NCI-H446 (cell line): ENCODE measurements at places on chromosomes 4 and X.
A peak's percentile ranks its signal among the peaks of the same experiment; 100 is the strongest.

DNA sequence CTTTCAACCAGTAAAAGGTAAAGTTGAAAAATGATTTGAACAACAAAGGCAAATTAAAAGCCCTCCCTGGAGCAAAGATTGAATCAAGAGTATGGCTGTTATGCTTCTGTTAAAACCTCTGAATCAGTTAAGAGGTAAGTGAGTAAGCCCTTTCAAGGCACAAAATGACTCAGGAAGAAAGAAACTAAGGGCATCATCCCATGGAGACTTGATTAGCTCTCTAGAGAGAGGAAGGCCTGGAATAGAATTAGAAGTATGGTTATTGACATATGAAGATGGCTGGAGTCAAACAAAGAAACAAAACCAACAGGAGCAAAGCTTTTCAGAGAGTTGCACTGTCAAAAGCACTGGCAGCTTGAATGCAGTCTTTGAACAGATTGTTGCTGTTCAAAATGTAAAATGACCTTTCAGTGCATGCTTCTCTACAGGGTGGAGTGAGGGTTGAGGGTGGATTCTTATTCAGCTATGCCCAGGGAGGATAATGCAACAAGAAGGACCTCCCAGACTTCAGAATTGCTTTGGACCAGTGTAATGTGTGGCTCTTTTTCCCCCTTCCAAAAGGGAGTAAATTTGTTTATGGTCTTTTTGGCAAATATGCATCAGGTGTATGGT is 365.5 kb downstream of the GBA3 start:
- no peak for DNase-seq

GRCh38 chr4:175470131-175470530 is 341.9 kb downstream of the GPM6A start:
- no peak for DNase-seq

DNA sequence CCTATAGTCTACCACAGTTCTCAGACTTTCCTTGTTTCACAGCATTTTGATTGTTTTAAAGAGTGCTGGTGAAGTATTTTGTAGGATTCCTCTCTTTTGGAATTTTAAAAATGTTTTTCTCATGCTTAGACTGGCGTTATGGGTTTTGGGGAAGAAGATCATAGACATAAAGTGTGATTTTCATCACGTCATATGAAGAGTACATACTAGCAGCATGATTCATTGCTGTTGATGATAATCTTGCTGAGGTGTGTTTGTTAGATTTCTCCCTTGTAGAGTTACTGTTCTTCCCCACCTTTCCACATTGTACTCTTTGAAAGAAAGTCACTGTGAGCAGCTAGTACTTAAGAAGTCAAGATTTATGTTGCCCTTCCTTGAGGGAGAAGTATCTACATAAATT is 396.1 kb upstream of the GNPDA2 start:
- no peak for DNase-seq

DNA sequence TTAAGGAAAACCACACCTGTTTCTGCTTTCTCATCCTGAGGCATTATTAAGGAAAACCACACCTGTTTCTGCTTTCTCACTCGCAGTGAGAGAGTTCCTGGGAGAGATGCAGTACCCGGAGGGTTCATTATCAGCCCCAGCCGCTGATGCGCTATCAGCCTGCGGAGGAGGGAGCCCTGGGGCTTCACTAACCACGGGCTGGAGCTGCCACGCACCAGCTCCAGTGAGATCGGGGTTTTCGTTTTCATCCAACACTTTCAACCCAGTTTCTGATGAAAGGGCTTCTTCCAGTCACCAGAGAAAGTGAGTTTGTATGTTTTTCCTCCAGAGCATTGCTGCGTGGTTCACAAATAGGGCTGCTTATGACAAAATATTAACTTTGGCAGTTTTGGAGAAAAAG is 93.2 kb upstream of the PRKX start:
- DNase-seq = no peak

DNA sequence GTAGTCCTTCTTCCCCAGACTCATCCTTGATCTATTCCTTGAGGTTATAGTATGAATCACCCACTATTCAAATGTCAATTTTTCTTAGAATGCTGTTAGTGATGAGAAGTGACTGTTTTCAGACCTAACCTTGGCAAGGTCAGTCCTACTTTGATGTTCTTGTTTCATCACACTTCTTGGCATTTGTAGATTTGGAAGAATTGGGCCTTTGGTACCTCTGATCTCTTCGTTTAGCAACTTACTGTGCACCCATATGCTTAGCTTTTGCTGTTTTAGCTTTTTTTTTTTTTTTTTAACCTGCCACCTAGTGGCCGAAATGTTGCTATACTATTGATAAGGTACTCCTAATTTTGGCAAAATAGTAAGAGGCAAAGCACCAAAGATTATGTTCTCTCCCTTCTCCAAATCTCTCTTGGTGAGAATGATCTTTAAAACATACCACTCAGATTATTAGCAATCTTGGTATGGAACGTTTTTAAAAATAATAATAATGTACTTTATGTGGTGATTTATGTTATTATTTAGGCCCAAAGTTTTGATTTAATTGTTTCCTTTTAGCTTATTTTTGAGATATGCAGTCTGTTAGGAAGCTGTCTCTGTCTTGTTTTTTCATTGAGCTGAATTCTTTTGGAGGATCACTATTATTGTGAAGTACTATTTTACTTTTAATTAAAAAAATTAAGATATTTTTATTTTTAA is 16.6 kb downstream of the DCK start:
- peak; percentile 24 for DNase-seq

DNA sequence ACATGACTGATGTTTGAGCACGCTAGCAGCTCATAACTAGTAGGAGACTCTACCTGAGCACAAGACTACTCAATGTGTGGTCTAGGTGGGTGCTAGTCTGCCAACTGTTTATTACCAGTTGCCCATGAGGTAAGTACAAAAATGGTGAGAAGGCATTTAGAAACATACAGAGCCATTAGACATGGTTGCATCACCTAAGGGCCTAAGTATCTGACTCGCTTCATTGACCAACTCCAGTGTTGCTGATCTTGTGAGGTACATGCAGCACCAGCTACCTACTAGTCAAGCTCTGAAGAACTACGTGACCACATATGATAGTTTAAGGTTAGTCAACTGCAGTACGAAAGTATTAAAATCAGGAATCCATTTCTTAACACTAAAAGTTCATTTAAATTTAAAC is 39.9 kb downstream of the APBB2 start:
- DNase-seq = no peak

GRCh38 chr4:169996379-169997240 is 29.6 kb downstream of the MFAP3L start:
- DNase-seq = no peak

DNA sequence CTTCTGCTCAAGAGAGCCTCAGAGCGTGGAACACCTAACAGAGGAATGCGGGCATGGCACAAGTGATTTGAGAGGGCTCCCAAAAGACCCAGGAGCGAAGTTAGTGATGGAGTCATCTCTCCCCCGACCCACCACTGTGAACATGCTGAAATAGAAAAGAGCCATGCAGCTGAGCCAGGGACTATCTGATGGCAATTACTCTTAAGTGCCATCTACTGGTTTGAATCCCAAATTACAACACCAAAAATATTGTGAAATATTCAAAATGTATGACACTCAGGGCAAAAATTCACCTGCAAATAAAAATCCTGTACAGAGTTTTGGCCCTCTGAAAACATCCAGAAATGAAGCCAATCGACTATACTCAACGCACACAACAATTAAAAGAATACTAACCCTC is 2038.9 kb upstream of the ADGRL3 start:
- DNase-seq = no peak
